Karpas-422 (cell line): ENCODE measurements at places on chromosomes 12 and 14. TPM values are rescaled to one million over a fixed set of nuclear protein-coding genes. Genes with fewer than 3 reads are reported as not detected.

GRCh38 chr12:51357374-51358047 is 11.0 kb upstream of the CELA1 start:
- peaks cover 5% of the 10 kb centered on the region for H3K4me1 ChIP-seq
- no peak for DNase-seq
- no peak overlapping the region for H3K4me3 ChIP-seq
- H3K36me3 ChIP-seq: peaks cover 5% of the 10 kb centered on the region; the same call in 1 of the 2 replicates
- H3K27me3 ChIP-seq: no peaks in the 10 kb centered on the region

DNA sequence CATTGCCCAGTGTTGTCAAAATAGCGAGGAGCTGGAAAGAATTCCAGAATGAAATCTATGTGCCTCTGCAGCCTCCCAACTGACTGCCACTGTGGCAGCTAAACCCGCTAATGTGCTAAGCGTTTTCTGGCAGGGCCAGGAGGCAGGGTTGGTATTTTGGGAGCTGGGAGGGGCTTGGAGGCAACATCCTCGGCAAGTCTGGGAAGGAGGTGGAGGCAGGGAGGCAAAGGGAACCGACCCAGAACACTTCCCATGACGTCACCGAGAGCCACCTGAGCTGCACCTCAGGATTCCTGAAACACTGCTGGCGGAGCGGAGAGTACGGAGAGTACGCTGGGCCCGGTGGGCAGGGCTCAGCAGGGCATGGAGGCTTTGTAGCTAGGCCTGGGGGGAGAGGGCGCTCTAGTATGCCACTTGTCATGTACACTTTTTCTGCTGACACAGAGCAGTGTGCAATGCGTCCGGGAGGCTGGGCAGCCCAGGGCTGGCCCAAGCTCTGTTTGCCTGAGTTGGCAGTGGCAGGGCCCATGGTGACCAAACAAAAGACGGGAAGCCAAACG is 81.5 kb downstream of the DPF3 start:
- no peak for DNase-seq
- H3K4me1 ChIP-seq: peaks cover 5% of the 10 kb centered on the region
- H3K36me3 ChIP-seq: no peaks in the 10 kb centered on the region
- H3K27ac ChIP-seq: no peak overlapping the region
- H3K27me3 ChIP-seq: no peaks in the 10 kb centered on the region

- H3K4me3 ChIP-seq: peak within 1 kb of the TSS; percentile 58
- DNase-seq: peak; percentile 95
- no peaks in the 10 kb centered on the region for H3K36me3 ChIP-seq
These were observed at the start of gene SELPLG for GRCh38 chr12:108633534-108634248. SELPLG (minus strand) TSS chr12:108633894; CDS start chr12:108624307, 9,587 bp downstream.

DNA sequence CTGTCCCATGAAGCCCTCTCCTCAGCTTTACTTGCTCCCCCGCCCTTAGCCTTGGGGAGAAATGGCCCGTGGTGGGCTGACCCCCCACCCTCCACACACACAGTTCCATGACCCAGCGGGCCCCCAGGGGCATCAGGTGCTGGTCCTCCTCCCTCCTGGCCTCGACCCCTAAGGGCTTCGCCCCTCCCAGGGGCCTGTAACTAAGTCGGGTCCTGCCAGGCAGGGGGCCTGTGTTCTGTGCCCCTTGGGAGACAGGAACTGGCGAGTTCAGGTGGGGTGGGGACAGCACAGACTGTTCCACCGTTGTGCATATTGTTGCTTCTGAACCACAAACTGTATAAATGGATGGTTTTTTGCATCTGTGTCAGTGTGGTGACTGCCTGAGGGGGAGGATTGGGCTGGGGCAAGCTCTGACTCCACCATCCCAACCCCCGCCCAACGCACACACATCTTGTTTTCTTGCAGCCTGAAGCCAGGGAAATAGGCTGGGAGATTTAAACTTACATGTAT is 8.8 kb downstream of the TAMALIN start:
- no peaks in the 10 kb centered on the region for H3K36me3 ChIP-seq
- H3K4me1 ChIP-seq: peaks cover 28% of the 10 kb centered on the region
- no peak for DNase-seq
- H3K27me3 ChIP-seq: no peaks in the 10 kb centered on the region

DNA sequence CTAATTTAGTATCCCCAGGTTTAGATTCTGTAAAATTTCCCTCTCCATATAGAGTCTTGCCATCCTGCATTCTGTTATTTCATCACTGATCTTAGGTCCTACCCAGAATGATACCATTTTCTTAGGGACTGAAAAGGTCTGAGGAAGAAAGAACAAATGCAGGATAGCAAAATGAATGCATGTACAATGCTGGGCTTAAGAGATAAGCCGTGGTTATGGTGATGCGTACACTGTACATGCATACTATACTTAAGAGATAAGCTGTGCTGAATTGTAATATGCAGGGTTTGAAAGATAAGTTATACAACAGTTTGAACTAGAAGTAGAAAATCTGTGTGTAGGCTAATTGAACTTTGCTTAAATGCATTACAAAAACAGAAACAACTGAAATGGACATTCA is 416.2 kb downstream of the C12orf50 start:
- H3K4me1 ChIP-seq: no peaks in the 10 kb centered on the region
- no peak overlapping the region for H3K27ac ChIP-seq
- no peaks in the 10 kb centered on the region for H3K36me3 ChIP-seq
- H3K4me3 ChIP-seq: no peak overlapping the region
- no peak for DNase-seq

DNA sequence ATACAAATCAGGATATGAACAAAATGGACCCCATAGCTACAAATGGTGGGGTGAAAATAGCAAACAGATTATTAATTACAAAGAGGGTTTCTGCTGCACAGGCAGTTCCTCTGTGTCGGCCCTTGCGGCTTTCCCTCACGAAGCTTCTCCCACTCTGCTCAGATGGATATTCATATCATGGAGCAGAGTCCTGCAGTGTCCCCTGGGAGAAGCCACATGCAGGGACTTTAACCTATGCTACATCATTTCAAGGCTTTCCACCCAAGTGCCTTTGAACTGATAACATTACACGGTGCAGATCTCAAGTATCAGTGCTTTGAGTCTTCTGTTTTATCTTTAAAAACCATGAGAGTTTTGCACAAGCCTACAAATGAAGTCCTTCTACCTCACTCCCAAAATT is 229.1 kb downstream of the PPM1H start:
- H3K4me1 ChIP-seq: no peaks in the 10 kb centered on the region
- H3K27me3 ChIP-seq: no peaks in the 10 kb centered on the region
- no peak overlapping the region for H3K27ac ChIP-seq
- no peak for DNase-seq

- no peak overlapping the region for H3K27ac ChIP-seq
- H3K27me3 ChIP-seq: no peaks in the 10 kb centered on the region
- H3K4me1 ChIP-seq: no peaks in the 10 kb centered on the region
- no peaks in the 10 kb centered on the region for H3K36me3 ChIP-seq
These were observed 141.0 kb downstream of the ZFP36L1 start for GRCh38 chr14:68651652-68652432.

DNA sequence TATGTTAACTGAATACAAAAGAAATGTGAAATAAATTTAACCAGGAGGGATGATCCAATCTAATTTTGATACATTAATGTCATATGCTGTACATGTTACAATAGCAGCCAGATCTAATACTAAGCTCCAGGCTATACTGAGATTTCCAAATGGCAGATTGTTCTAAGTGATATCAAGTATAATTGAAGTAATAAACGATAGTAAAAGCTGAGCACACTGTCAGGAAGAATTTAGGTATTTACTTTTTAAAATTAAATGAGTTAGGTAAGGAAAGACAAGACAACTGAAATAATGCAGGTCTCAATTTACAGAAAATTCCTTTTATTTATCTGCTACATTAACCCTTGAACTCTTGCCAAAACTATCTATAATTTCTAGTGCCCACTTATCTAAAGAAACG is 39.9 kb downstream of the INSM2 start:
- no peaks in the 10 kb centered on the region for H3K27me3 ChIP-seq
- no peak overlapping the region for H3K4me3 ChIP-seq
- DNase-seq: no peak
- H3K27ac ChIP-seq: no peak overlapping the region
- H3K4me1 ChIP-seq: peaks cover 7% of the 10 kb centered on the region

- no peak overlapping the region for H3K4me3 ChIP-seq
- no peaks in the 10 kb centered on the region for H3K4me1 ChIP-seq
- DNase-seq: no peak
- no peaks in the 10 kb centered on the region for H3K36me3 ChIP-seq
These were observed 6.9 kb downstream of the KRT4 start for GRCh38 chr12:52806821-52807543.

DNA sequence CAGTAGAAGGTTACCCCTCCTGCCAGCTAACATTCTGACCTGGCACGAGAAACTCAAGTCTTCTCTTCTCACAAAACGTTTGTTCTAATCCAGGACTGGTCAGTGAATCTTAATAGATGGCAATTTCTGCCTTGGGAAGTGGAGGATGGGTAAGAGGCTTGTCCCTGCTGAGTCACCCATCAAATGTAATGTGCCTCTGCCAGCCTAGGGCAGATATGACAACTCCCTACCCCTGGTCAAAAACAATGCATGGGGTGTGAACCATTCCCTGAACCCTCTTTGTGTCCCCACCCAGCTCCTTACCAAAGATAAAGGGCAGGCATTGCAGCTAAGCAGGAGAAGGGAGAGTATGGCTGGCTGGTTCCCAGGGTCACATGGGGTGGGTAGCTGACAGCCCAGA is 1052.9 kb downstream of the GALC start:
- no peak overlapping the region for H3K4me3 ChIP-seq
- no peak overlapping the region for H3K27ac ChIP-seq
- peaks cover 8% of the 10 kb centered on the region; the same call in 1 of the 2 replicates for H3K4me1 ChIP-seq
- no peaks in the 10 kb centered on the region for H3K27me3 ChIP-seq
- no peaks in the 10 kb centered on the region for H3K36me3 ChIP-seq

DNA sequence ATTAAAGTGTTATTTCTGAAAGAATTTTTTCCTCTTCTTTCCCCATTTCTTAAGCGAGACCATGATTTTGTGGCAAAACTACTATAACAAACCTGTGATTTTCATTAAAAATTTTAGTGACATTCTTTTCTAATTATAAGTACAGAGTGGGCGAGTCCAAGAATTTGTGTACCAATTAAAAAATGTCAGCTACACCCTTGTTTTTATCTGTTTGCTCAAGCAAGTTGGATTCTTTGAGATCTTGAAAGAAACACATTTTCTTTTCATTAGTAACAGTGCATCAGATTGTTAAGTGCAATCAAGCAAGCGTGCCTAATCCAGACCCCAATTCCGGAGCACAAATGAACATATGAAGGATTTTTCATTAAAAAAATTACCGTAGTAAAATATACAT is 338.8 kb upstream of the DDHD1 start:
- H3K36me3 ChIP-seq: no peaks in the 10 kb centered on the region
- no peak for DNase-seq
- H3K27ac ChIP-seq: no peak overlapping the region
- H3K4me3 ChIP-seq: no peak overlapping the region
- H3K27me3 ChIP-seq: no peaks in the 10 kb centered on the region; the same call in 1 of the 2 replicates
- peaks cover 6% of the 10 kb centered on the region for H3K4me1 ChIP-seq

DNA sequence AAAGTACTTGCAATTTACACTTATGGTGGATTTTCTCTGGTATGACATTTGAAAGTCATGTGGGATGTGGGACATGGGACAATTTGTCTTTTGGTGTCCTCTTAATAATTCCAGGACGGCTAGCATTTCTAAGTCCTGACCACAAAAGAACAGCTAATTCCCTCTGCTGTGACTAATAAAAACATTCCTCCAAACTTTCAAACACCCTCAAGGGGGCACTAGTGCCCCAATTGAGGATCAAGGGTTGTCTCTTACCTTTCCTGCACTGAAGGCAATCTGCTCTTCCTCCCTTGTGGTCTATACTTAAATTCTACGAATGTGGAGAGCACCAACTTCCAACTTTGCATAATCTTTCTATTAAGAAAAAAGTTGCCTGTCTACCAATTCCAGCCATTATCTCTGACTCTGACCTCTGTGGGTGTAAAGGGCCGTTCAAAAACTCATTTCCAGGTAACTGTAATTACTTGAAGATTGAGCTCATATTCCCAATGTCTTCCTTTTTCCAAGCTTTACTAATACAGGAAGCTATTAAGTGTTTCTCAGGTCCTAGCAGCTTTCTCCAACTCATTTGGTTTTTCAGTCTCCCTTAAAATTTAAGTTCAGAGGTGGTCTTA is 210.2 kb downstream of the PTPRO start:
- H3K27me3 ChIP-seq: no peaks in the 10 kb centered on the region
- H3K4me1 ChIP-seq: peaks cover 7% of the 10 kb centered on the region; the same call in 1 of the 2 replicates
- peak; percentile 72 for DNase-seq
- H3K4me3 ChIP-seq: no peak overlapping the region

DNA sequence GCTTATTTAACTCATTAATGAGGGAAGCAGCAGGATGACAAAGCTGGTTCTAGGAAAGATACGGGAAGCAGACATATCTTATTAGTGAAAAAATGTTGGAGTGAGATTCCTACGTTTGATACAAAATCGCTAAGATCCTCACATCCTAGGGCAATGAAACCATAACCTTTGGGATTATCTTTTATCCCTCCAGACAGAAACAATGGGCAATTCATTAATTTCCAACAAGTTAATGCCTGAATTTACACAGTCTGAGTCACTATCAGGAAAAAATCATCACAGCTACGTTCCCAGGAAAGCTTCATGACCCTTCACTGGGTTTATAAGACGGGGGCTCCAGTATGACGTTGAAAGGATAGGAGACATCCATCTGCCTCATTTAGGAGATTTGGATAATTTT is 45.0 kb downstream of the SLC24A4 start:
- H3K27ac ChIP-seq: no peak overlapping the region
- H3K27me3 ChIP-seq: no peaks in the 10 kb centered on the region
- no peak for DNase-seq
- H3K4me1 ChIP-seq: no peaks in the 10 kb centered on the region

DNA sequence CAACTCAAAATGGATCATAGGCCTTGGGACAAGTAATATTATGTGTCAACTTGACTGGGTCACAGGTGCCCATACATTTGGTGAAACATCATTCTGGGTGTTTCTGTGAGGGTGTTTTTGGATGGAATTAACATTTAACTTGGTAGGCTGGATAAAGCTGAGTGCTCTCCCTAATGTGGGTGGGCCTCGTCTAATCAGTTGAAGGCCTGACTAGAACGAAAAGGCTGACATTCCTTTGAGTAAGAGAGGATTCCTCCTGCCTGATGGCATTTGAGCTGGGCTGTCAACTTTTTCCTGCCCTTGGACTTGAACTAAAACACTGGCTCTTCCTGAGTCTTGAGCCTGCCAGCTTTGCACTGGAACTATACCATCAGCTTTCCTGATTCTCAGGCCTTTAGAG is 93.4 kb upstream of the ESRRB start:
- H3K27ac ChIP-seq: no peak overlapping the region
- H3K4me3 ChIP-seq: no peak overlapping the region
- no peak for DNase-seq
- H3K36me3 ChIP-seq: no peaks in the 10 kb centered on the region

- H3K4me3 ChIP-seq: no peak overlapping the region
- H3K27me3 ChIP-seq: no peaks in the 10 kb centered on the region
- H3K27ac ChIP-seq: no peak overlapping the region
- DNase-seq: no peak
These were observed 1.8 kb downstream of the GPR162 start for GRCh38 chr12:6823182-6824084.

The TPPP2 gene
- total RNA-seq: not detected in 2 replicates

The OAS2 gene
- total RNA-seq: 3.0 and 6.3 TPM in 2 replicates

The SLC15A4 gene
- total RNA-seq: 29.0 and 32.1 TPM in 2 replicates

The PLBD2 gene
- 6.5 and 11.8 TPM in 2 replicates for total RNA-seq

The ANKRD33 gene
- not detected in 2 replicates for total RNA-seq

The SMCO2 gene
- total RNA-seq: not detected in 2 replicates

The DAO gene
- not detected in 2 replicates for total RNA-seq

The SLC7A8 gene
- 0.79 TPM in 1 of 2 replicates, not detected in the other for total RNA-seq
